ENCODE measurements at places on chromosomes 7 and 10.

GRCh38 chr7:81110673-81111072 lies 191.8 kb upstream of the SEMA3C start:
- DNase-seq: no peak

DNA sequence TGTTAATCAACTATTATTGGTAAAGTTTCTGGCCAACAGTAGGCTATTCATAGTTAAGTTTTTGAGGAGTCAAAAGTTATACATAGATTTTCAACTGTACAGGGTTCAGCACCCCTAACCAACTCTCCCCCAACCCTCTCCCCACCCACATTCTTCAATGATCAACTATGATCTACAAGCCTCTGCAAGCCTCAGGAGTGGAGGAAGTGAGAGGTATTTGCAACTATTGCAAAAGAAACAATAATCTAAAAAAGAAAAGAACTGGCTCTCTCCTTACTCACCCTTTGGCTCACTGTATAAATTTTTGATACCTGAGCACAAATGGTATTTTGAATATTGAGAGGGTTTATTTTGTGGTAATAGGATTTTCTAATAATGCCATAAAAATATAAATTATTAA lies 179.8 kb downstream of the IPMK start:
- peak; percentile 54 for DNase-seq

- DNase-seq: no peak
Observed at GRCh38 chr7:54697659-54698186, 61.3 kb downstream of the SEC61G start.

GRCh38 chr10:13492493-13493180 lies 36.2 kb downstream of the BEND7 start:
- DNase-seq: no peak

DNA sequence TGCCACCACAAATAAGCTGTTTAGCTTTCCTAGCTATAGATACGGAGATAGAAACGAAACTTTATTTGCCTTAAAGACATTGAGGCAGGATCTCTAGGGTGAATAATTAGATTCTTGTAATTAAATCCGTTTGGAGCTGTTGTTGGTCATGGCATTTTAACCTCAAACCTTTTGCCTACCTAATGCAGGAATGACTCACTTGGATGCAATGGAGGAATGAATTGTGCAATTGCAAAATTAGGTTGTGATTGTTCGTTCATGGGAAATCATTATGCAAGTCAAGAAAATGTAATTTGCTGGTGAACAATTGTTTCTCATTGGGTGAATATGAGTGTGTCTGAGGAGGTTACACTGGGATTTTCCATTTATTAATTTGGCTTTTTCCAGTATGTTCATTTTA lies 703.5 kb downstream of the GATA3 start:
- peak; percentile 73 for DNase-seq

DNA sequence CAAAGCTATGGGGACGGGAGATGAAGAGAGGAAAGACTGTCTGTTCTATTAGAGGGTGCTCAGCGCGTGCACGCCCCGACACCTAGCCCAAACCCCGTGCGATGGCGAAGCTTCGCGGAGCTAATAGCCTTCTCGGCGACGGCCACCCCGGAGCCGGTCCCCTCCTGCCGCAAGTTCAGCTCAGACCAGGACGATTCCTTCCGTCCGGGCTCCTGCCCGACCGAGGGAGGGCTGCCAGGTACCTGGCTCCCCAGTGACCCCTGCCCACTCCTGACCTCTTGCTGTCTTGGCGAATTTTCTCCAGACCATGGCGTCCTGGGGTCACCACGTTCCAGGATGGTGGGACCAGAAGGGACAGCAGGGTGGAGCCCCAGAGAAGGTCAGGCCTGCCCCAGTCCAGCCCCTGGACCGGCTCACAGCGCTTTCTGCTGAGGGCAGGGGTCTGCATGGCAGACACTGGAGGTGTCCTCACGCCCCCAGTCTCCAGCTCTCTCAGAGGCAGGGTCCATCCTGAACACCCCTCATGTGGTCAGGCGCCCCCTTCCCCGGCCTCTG lies 36.7 kb downstream of the UNCX start:
- DNase-seq: no peak

DNA sequence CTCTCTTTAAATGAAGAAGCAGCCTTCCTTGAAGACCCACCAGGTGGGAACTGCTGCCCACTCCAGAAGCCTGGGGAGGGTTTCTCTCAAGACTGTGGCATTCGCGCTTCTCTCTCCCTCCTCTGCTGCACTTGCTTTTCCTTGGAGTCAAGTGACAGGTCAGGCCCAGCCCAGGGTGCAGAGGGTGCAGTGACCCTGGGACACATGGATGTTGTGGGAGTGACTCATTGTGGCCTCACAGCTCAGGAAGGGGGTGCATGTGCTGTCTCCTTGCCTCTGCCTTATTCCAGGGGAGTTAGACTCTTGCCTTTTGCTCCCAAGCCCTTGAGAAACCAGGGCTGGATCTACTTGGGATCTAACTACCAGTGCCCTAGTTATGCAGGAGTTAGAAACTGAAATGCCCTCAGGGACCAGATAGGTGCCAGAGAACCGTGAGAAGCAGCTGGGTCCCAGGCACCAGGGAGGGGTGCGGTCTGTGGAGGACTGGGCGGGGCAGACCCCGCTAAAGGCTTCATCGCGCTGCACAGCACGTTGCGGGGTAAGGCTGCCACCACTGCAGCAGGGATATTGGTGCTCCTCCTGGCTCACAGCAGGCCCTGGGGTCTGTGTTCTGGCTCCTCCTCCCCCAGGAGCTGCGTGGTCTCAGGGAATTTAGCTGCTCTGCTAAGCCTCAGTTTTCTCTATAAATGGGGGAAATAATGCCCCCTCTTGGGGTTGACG lies 11.4 kb downstream of the FAM241B start:
- peak; percentile 48 for DNase-seq

DNA sequence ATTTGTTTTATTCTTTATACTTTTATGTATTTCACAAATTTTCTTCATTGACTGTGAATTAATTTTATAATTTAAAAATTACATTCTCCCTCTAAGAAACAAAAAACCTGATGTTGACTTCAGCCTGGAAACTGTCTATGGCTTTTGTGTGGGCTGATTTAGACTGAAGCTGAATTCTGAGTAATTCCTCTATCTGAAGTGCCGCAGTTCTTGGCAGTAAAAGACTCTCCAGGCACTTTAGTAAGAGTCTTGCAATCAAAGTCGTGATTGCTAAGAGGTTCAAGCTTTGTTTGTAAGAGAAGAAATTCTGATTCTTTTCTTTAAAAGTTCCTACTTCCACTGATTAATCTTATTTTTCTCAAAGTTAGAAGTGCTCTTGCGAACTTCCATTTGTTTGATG lies 3.4 kb upstream of the CEP41 start:
- no peak for DNase-seq

DNA sequence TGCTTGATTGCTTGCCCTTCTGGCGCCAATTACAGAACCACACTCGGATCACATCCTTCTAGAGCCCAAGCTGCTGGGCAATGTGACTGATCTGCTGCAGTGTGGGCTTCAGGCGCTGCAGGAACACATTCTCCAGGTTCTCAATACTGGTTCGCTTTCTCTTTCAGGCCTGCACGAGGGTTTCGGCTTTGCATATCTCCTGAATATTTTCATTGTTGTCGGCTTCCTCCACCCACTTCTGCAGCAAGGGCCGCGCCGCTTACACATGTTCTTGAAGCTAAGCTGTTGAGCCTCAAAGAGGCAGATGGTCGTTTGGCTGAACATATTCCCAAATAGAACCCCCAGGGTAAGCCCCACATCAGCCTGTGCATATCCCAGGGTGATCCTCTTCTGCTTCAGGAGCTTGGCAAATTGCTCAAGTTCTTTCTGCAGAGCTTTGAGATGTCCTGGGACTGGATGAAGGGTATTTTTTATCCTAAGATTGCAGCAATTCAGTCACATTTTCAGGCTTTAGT lies 64.6 kb downstream of the HERC4 start:
- DNase-seq: no peak

- no peak for DNase-seq
Observed at GRCh38 chr7:40946549-40946948, 756.3 kb downstream of the INHBA start.

DNA sequence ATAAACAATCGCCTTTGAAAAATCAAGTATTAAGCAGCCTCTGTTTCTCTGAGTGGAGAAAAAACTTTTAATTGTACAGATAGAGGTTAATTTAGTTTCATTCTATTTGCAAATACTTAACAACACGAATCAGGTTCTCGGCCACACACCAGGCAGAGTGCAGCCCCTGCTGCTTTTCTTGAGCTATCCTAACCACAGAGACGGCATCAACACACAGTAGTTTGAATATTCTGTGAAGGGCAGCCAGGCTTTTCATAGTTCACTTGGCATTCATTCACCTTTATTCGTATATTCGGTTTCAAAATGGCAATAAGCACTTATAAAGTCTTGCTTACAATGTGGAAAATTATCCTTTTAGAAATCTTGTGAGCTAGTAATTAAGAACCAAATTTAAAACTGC lies 5.7 kb downstream of the ADARB2 start:
- DNase-seq: no peak

- DNase-seq: no peak
Observed at GRCh38 chr10:11658801-11659368, 47.4 kb upstream of the USP6NL start.

DNA sequence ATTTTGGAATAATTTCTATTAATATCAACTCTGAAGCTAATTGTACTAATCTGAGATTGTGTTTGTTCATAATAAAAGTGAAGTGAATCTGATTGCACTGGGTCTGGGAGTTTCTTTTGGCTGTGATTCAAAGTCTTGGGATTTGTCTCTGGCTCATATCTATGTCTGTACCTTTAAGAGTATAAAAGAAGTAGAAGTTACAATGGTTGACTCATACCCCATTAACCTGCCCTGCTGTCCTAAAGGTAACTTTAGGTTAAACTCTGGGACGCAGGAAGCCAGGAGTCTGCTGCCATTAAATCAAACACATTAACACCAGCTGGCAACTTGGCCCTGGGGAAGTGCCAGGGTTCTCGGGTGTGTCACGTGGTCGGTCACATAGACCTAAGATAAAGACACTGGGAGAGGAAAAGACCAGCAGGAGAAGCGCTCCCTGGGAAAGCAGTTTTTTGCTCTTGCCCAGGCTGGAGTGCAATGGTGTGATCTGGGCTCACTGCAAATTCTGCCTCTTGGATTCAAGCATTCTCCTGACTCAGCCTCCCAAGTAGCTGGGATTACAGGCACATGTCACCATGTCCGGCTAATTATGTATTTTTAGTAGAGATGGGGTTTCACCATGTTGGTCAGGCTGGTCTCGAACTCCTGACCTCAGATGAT lies 17.8 kb downstream of the SCD start:
- peak; percentile 94 for DNase-seq

- DNase-seq: peak; percentile 23
Observed at GRCh38 chr7:152145853-152146466, 120.5 kb downstream of the GALNT11 start.

GRCh38 chr7:96538632-96539031 lies 171.0 kb downstream of the SEM1 start:
- DNase-seq: no peak

GRCh38 chr10:93438613-93439253 lies 43.4 kb downstream of the MYOF start:
- DNase-seq: peak; percentile 82

DNA sequence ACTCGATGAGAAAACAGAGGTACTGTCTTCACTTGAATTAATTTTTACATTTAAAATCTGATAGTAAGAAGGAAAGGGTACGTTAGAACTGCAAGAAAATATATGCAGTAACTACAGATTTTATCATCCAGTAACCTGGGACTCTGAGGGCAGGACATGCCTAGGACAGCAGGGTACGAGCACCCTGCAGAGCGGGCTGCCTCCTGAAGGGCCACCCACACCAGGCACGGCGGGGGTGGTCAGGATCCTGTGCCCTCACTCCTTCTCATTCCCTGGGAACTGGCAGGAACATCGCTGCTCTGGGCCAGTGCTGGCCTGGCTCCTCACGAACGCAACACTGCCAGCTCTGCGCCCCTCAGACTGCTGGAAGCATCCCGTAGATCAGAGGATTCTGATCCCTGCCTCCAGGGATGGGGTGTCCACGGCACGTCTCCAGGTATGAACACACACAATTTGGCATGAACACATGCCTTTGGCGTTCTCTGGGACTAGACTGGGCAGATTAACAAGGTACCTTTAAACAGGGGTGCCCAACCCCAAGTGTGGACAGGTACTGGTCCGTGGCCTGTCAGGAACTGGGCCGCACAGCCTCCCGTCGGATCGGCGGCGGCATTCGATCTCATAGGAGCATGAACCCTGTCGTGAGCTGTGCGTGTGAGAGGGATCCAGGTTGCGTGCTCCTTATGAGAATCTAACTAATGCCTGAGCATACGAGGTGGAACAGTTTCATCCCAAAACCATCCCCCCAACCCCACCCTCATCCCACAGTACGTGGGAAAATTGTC lies 99.3 kb upstream of the FAM20C start:
- no peak for DNase-seq

- DNase-seq: no peak
Observed at GRCh38 chr10:52961323-52961722, 188.7 kb upstream of the MBL2 start.

- no peak for DNase-seq
Observed at GRCh38 chr7:24862461-24862860, 105.2 kb upstream of the GSDME start.

GRCh38 chr10:65358565-65358964 lies 1567.3 kb upstream of the LRRTM3 start:
- peak; percentile 8 for DNase-seq

GRCh38 chr10:93701866-93702209 lies 554 bp downstream of the FRA10AC1 start:
- DNase-seq: peak; percentile 39

GRCh38 chr7:134300988-134301387 lies 15.7 kb downstream of the SLC35B4 start:
- no peak for DNase-seq

DNA sequence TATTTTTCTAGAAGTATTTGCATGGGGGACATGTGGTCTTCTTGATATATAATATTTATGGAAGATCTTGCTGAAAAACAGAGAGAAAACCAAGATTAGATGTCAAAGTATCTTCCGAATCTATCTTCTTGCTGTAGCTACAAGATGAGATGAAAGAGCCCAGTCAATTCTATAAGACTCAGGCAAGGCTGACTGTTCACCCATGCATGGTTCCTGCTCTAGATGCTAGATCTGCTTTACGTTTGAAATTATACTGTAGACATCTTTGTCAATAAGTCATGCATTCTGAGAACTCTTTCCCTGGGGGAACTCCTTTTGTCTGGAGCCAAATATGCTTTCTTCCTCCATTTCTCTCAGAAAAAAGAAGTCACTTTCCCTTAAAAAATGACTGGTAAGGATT lies 1292.0 kb downstream of the XPNPEP1 start:
- DNase-seq: no peak

- peak; percentile 79 for DNase-seq
Observed at GRCh38 chr10:22325272-22326144, 4.6 kb downstream of the BMI1 start.

- no peak for DNase-seq
Observed at GRCh38 chr10:99937630-99938029, 72.1 kb downstream of the DNMBP start.

DNA sequence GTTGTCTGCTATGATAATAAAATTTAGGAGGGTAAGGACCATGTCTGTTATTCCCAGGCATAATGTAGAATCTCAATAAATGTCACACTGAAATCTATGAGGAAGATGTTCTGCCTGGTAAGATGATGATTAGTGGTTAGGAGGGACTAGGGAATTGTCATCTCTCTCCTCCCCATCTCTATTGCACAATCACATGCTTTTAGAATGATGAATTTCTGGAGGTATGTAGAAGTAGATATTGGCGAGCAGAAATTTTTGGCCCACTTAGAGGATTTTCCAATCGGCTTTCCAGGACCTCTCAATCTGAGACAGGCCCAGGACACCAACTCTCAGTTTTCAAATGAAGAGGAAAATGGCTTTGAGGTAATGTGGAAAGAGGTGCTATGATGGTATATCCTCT lies 2.0 kb upstream of the PITX3 start:
- DNase-seq: peak; percentile 88

- no peak for DNase-seq
Observed at GRCh38 chr10:106086391-106086790, 1078.1 kb downstream of the SORCS1 start.

GRCh38 chr10:80598084-80598798 lies 60.5 kb downstream of the SH2D4B start:
- no peak for DNase-seq

All from RWPE1 (cell line).